Left kidney (tissue), 8 donors: ENCODE measurements at places on chromosomes 13 and 19. TPM values are rescaled to one million over a fixed set of nuclear protein-coding genes. Genes with fewer than 3 reads are reported as not detected.

DNA sequence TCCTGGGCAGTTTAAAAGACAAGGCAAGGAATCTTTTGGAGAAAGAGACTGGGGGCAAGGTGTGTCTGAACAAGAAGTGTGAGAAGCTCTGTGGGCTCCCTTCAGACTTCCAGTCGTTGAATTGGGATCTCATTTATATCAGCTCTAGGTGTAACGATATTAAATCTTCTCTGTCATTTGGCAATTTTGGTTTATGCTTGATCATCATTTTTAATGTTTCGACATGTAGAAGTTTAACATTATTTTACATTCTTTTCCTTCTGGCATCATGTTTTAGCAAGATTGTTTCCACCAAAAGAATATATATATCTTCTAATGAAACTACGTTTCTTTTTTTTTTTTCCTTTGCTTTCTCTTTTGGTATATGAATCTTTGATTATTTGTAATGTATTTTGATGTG, 49.3 kb downstream of the USPL1 start:
- DNase-seq, result no peak

GRCh38 chr13:98984983-98985382, 7.1 kb upstream of the DOCK9 start:
- DNase-seq, result no peak

GRCh38 chr19:6032381-6032780, 54.4 kb upstream of the RANBP3 start:
- DNase-seq, result no peak

ZNF628 gene
- polyA plus RNA-seq, result 2.4 TPM

- no peak for DNase-seq
Measured at GRCh38 chr19:19230999-19231398, 19.2 kb downstream of the NCAN start.

- DNase-seq, result no peak
Measured at GRCh38 chr19:10120538-10121189, 965 bp upstream of the EIF3G start.

DGKH gene
- 10.8 TPM for polyA plus RNA-seq

LSM7 gene
- polyA plus RNA-seq, result 90.5 TPM
